Osteocyte (in vitro differentiated cells): ENCODE measurements at places on chromosomes 1 and 21. TPM values are rescaled to one million over a fixed set of nuclear protein-coding genes. Genes with fewer than 3 reads are reported as not detected.

Gene TCHH
- total RNA-seq, result 0.05 TPM in 1 of 2 replicates, not detected in the other

Gene TNFRSF8
- not detected in 2 replicates for total RNA-seq

Gene EPHX1
- 30.3 and 32.3 TPM in 2 replicates for total RNA-seq

Gene TDRKH
- 3.0 and 3.6 TPM in 2 replicates for total RNA-seq

Gene SHISAL2A
- not detected in 2 replicates for total RNA-seq

Gene S100A9
- total RNA-seq, result not detected in 2 replicates

Gene C1orf141
- not detected in 2 replicates for total RNA-seq

Gene ADORA1
- 0.21 and 0.26 TPM in 2 replicates for total RNA-seq

Gene RGSL1
- total RNA-seq, result not detected in 2 replicates

Gene FAM110D
- total RNA-seq, result not detected in 2 replicates

Gene PDE4B
- total RNA-seq, result 50.5 and 53.1 TPM in 2 replicates

Gene GPR37L1
- not detected in 2 replicates for total RNA-seq

Gene SH2D2A
- total RNA-seq, result not detected in 2 replicates

Gene CFHR5
- not detected in 2 replicates for total RNA-seq

Gene IGSF9
- total RNA-seq, result not detected in 2 replicates

Gene CDC42BPA
- 92.8 and 95.7 TPM in 2 replicates for total RNA-seq

Gene ZFP69B
- 6.7 TPM in 2 replicates for total RNA-seq

Gene GRIK1
- total RNA-seq, result 0.13 TPM in 1 of 2 replicates, not detected in the other

Gene TSPAN2
- total RNA-seq, result 3.1 and 3.5 TPM in 2 replicates

Gene RGS16
- total RNA-seq, result 0.48 and 1.1 TPM in 2 replicates

Gene ARPC5
- 126 and 127 TPM in 2 replicates for total RNA-seq

Gene C1orf115
- 5.6 and 5.9 TPM in 2 replicates for total RNA-seq

Gene GJA5
- total RNA-seq, result not detected in 2 replicates

Gene CDA
- not detected in 2 replicates for total RNA-seq

Gene A3GALT2
- total RNA-seq, result 0.35 TPM in 1 of 2 replicates, not detected in the other

Gene CR1L
- not detected in 2 replicates for total RNA-seq

Gene MYBPH
- total RNA-seq, result not detected in 2 replicates

Gene GALNT2
- total RNA-seq, result 149 TPM in 2 replicates

Gene UBE2U
- total RNA-seq, result not detected in 2 replicates
